Fibroblast of the aortic adventitia (primary cell): ENCODE measurements at places on chromosomes 3 and 15. TPM values are rescaled to one million over a fixed set of nuclear protein-coding genes. Genes with fewer than 3 reads are reported as not detected.

Gene ACAA1
- 20.6 and 40.9 TPM in 2 replicates for total RNA-seq

Gene CACNA1D
- total RNA-seq = 0.33 and 1.9 TPM in 2 replicates

Gene ATP8B4
- total RNA-seq = 0.99 and 1.1 TPM in 2 replicates

Gene RTP1
- not detected in 2 replicates for total RNA-seq

Gene ISLR
- total RNA-seq = 163 and 243 TPM in 2 replicates

Gene TNFAIP8L3
- total RNA-seq = 10.3 and 22.4 TPM in 2 replicates

Gene AHSG
- total RNA-seq = not detected in 2 replicates

Gene SKOR1
- total RNA-seq = 0.08 and 0.09 TPM in 2 replicates

Gene GOLGA6A
- total RNA-seq = not detected in 2 replicates

Gene TMEM212
- total RNA-seq = not detected in 2 replicates

Gene TMEM45A
- 13.7 and 50.6 TPM in 2 replicates for total RNA-seq

Gene ADAMTS7
- total RNA-seq = 7.5 and 11.2 TPM in 2 replicates

Gene STAC
- total RNA-seq = 2.1 and 14.8 TPM in 2 replicates

Gene CD80
- not detected in 2 replicates for total RNA-seq

Gene CASR
- total RNA-seq = not detected in 2 replicates
